ENCODE measurements at places on chromosomes 7 and 10.

DNA sequence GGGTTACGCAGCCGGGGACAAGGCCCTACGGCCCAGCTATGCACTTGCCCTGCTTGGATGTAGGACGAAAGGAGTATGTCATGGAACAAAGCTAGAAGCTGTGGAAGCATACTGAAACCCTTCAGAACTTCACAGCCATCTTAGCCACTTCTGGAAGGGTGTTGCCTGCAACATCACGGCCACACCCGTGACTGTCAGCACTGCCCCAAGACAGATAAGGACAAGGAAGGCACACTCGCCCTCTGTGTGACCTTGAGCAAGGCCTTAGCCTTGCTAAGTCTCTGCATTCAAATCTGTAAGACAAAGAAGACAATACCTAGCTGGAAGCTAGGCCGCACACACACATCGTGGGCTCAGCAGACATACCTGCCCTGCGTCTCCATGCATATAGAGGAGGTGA lies 352.5 kb upstream of the MGMT start:
- DNase-seq: no peak

GRCh38 chr7:138328215-138328614 lies 131.8 kb upstream of the TRIM24 start:
- no peak for DNase-seq

GRCh38 chr10:5595994-5596471 lies 70.4 kb downstream of the ASB13 start:
- no peak for DNase-seq

DNA sequence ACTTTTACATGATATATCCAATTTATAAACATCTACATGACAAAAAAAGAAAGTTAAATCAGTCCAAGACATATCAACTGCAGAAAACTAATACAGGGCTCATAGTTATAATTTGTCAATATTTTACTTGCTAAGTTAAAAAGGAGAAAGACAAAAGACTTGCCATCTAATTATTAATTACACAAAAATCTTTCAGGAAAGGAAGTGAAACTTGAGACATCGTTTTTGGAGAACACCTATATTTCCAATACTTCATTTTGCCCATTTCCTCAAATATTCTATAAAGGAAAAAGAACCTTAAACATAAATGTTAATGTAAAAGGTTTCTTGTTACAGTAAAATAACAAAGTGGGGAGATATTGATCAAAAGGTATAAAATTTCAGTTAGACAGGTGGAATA lies 148.7 kb downstream of the CACNA2D1 start:
- no peak for DNase-seq

- DNase-seq: no peak
Measured at GRCh38 chr7:155527664-155528063, 18.7 kb downstream of the CNPY1 start.

- no peak for DNase-seq
Measured at GRCh38 chr7:3683546-3684539, 382.8 kb downstream of the SDK1 start.

- no peak for DNase-seq
Measured at GRCh38 chr7:116706668-116707126, 34.7 kb downstream of the MET start.

- no peak for DNase-seq
Measured at GRCh38 chr7:93245525-93246432, 13.6 kb downstream of the VPS50 start.

DNA sequence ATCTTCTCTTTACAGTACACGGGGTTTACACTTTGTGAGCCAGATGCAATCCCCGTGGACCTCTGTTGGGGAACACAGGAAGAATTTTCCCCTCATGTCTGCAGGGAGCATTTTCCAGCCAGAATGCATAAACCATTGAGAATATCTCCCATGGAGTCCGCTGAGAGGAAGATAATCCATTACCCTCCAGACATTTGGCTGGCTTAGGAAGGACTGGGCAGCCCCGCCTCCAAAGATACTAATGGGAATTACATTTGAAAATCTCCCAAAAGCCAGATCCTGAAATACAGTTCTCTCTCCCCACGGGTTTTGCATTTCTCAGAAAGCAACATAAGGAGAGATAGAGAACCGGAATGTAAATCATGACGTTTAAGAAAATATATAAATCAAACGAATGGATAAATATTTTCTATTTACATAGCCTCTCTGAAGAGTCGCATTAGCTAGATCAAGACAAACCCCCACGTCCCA lies 53.5 kb downstream of the TRIL start:
- no peak for DNase-seq

GRCh38 chr7:132771301-132771730 lies 195.0 kb upstream of the PLXNA4 start:
- no peak for DNase-seq

GRCh38 chr7:131721660-131722059 lies 165.2 kb upstream of the PODXL start:
- no peak for DNase-seq

DNA sequence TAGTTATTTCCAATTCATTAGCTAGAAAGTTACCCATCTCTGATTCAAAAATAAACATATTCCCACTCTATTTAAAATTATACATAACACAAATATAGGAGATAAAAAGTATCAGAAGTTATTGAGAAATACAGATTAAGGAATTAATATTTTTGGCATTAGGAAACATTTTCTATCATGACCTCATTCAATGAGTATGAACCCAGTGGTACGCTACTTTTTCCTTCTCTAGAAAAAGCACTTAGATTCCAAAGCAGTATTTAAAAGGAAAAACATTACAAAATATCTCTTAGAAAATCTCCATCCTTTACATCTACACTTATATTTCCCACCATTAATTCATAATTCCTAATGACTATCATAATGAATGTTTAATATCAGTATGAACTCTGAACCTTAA lies 240.6 kb upstream of the GNAI1 start:
- no peak for DNase-seq

DNA sequence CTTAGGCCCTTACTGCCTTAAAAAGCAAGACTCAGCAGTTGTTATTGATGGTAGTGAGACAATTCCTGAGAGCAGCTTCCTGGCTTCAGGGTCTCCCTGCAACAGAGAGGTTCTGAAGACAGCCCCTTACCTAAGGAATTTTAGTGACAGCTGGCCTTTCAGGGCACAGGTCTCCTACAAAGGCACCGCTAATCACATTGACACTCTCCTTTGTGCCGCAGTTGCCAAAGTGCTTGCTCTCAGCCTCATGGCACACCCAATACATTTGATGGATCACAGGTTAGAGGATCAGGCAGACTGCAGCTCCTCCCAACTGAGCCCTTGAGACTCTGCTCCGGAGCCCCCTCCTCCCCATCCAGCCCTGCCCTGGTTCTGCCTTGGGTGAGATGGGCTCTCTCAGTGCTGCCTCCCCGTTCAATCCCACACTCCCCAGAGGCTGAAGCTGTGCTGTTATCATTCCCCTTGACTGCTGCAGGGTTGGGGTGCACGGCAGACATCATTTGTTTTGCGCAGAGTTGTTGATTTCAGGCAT lies 198.2 kb downstream of the EMX2 start:
- no peak for DNase-seq

- DNase-seq: no peak
Measured at GRCh38 chr10:78531088-78531487, 497.4 kb downstream of the RPS24 start.

- no peak for DNase-seq
Measured at GRCh38 chr7:55063633-55064032, 44.8 kb downstream of the EGFR start.

- DNase-seq: peak; percentile 40
Measured at GRCh38 chr10:71486484-71487114, 89.9 kb downstream of the CDH23 start.

GRCh38 chr10:131080571-131080970 lies 230.9 kb downstream of the TCERG1L start:
- no peak for DNase-seq

DNA sequence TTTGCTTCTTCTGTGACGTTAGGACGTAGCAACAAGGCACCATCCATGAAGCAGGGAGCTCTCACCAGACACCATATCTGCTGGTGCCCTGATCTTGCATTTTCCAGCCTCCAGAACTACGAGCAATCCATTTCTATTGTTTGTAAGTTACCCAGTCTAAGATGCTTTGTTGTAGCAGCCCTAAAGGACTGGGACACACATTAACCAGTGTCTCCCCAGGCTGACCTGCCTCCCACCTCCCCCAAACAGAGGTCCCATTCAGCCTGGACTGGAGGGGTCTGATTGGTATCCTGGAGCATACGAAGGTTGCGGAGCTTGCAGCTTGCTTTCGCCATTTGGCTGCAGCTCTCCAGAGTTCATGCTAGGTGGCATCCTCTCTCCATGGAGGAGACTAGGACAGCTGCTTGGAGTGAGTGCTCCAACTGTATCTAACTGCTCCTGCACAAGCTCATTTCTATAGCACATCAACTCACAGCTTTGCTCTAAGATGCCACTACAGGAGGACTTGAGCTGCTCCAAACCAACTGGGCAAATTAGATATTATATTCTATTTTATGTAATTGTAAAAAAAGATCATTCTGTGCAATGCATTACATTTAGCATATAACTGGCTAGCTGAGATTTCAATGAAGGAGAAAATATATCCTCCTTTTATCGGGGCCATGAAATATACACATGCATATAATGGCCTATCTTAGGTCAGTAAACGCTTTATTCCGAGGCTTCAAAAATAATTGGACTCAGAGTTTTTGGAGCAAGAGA lies 8.0 kb upstream of the GRK5 start:
- DNase-seq: no peak

DNA sequence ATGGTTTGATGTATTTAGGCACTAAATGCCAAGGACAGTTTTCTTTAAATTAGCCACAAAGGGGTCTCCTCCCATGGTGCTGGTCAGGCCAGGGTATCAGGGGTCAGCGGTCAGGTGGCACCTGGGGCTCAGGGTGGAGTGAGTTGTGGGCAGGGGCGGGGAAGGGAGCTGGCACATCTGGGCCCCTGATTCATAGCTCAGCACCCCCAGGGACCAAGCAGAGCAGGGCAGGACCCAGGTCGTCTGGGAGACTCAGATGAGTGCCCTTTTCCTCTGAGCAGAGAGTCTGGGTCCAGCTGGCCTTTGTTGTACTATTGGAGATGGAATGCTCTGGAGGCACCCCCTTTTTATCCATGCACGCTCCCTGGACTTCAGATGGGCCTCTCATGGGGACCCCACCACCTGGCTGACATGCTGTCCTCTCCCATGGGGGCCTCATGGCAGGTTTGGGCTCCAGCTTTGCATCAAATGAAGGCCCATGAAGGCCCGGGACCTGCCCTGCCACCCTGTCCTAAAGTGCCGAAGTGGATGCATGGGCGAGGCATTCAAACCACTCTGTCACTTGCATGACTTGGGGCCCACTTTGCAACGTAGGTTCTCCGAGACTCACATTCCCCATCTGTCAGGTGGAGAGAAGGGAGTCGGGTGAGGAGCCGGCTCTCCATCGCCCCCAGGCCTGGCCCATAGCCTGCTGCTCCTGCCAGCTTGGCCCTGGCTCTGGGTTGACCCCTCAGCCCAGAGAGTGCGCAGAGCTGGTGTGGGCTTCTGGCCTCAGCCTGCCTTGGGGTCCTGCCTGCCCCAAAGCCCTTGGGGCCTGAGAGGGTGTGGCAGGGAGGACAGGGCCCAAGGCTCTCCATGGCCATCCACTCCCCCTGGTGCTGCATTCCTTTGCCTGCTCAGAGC lies 66.4 kb downstream of the RAMP3 start:
- no peak for DNase-seq

DNA sequence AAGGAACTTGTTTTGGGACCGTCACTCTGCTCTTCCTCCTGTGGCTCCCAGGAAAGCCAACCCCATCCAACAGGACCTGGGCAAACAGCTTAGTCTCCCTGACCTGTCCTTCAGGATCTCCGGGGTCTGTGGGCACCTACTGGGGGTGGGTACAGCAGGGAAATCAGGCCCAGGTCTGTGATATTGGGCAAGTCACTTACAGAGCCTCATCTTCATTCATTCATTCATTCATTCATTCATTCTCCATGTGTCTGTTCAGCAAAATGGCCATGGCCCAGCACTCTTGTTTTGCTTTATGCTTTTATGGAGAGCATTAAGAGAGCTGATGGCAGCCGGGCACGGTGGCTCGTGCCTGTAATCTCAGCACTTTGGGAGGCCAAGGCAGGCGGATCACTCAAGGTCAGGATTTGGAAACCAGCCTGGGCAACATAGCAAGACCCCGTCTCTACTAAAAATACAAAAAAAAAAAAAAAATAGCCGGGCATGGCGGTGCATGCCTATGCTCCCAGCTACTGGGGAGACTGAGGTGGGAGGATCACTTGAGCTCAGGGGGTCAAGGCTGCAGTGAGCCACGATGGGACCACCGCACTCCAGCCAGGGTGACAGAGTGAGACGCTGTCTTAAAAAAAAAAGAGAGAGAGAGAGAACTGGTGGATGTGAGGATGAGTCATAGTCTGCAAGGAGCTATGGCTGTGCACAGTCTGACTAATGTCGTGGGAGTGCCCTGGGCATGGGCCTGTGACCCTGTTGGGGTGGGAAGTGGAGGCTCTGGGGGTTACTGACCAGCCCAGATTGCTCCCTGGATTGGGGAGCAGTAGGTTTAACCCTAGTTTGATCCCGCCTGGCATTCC lies 54.3 kb downstream of the CLIP2 start:
- no peak for DNase-seq

- no peak for DNase-seq
Measured at GRCh38 chr10:76192151-76192550, 760.7 kb downstream of the LRMDA start.

- DNase-seq: no peak
Measured at GRCh38 chr10:93152136-93152535, 78.4 kb downstream of the CYP26A1 start.

DNA sequence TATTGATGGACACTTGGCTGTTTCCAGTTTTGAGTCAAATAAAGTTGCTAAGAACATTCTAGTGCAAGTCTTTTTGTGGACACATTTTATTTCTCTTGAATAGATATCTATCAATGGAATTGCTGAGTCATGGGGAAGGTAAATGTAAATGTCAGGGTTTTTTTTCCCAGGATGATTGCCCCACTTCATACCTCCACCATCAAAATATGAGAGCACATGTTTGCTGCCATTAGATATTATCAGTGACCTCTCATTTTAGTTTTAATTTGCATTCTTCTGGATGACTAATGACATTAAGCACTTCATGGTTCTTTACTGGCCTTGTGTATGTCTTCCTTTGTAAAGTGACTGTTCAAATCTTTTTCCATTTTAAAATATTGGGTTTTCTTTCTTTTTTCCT lies 45.7 kb downstream of the PAPSS2 start:
- DNase-seq: no peak

GRCh38 chr7:142111499-142111898 lies at the start of gene MGAM2:
Gene MGAM2, plus strand, starts transcription at chr7:142111718. Its CDS starts 5,156 bp downstream, at chr7:142116874.
- no peak for DNase-seq

GRCh38 chr7:123747620-123748141 lies 1.1 kb downstream of the WASL start:
- DNase-seq: no peak

GRCh38 chr10:8424555-8425211 lies 370.2 kb downstream of the GATA3 start:
- no peak for DNase-seq

GRCh38 chr10:60224066-60224705 lies 165.5 kb downstream of the ANK3 start:
- DNase-seq: no peak

GRCh38 chr10:89373916-89374711 lies 3.7 kb upstream of the IFIT1B start:
- DNase-seq: no peak

DNA sequence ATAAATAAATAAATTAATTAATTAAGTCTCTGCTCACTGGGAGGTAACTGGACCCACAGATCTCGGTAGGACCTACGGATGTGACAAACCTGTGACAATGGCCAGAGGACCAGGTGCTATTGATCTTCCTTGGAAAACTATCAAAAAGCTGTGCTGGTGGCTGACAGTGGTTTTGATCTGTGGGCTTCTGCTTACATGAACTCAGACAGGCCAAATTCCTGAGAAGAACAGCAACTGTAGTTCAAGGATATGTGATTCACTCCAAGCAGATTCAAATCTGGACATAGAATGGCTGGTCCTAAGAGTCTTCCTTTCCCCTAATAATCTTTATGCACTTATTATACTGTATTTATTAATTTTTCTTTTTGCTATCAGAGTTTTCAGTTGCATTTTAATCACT lies 80.0 kb downstream of the ATXN7L1 start:
- DNase-seq: no peak
